Caki2 (cell line): ENCODE measurements at places on chromosomes 7 and 10. TPM values are rescaled to one million over a fixed set of nuclear protein-coding genes. Genes with fewer than 3 reads are reported as not detected.

GRCh38 chr7:45219130-45219529 lies 61.5 kb downstream of the RAMP3 start:
- no peak for DNase-seq

DNA sequence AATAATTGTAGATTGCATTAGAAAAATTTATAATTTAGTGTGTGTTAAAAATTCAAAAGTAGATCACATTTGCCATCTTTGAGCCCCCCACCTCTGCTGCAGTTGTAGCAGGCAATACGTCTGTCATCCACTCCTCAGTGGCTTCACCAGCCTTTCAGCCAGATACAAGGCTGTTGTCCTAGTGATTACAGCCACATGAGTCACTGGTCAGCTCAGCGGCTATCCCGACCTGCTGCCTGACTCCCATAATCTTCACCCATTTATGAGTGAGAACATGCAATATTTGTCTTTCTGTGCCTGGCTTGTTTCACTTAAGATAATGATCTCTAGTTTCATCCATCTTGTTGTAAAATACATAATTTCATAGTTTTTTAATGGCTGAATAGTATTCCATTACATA lies 9.2 kb downstream of the OR2A5 start:
- DNase-seq: peak; percentile 3

DNA sequence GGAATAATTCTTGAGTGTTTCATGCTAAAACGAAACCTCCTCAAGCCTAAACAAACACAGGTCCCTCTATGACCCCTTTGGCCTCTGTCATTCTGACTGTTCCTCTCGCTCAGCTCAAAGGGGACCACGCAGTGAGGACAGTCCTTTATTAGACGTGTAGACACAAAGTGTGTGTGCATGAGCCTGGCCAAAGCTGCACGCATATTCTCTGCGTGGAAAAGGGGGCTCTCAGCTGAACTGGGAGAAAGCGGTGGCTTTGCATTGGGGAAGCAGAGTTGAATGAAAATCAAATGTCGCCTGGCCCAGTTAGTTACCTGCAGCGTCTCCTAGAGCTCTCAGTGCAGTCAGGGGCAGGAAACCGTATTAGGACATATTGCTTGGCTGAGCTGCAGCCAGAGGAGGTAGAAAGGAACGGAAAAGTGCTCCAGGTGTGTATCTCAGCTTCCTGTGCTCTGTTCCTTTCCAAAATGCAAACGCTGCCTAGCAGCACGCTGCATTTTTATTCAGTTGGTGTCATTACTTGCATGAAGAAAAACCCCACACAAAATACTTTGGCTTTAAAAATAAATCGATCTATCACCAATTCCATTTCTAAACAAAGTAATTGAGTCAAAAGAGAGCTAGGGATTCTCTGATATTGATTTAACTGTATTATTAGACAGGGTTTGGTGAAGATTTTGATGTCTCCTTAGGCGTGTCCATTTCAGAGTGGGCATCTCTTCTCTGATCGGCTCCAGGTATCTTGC lies 4.9 kb downstream of the GATA3 start:
- DNase-seq: no peak

GRCh38 chr10:100713859-100714565 lies 31.4 kb upstream of the PAX2 start:
- DNase-seq: no peak

DNA sequence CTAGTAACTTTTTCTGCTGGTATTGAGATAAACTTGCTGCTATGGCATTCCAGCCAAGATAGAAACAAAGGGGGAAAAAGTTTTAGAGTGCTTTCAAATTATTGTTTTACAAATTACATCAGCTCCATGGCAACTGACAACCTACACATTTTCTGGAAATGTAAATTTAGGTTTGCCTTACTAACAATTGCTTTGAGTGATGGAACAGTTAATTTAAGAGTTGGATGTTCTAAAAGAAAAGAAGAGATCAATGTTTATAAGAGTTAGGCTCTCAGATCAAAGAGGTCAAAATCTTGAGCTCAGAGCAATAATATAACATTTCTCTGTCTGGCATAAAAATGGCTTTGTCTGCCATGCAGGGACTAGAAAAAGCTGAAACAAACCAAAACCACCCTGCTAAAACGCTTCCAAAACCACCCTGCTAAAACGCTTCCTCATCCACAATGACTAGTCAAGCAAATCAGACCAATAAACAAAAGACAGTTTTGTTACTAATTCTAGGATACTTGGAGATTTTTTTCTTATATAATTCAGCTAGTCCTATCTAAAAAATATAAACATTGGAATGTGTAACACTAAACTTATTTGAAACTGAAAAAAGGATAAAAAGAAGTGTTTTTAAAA lies 32.3 kb downstream of the ORC5 start:
- no peak for DNase-seq

GRCh38 chr10:87177-88080 lies 38.3 kb upstream of the TUBB8 start:
- DNase-seq: no peak

DNA sequence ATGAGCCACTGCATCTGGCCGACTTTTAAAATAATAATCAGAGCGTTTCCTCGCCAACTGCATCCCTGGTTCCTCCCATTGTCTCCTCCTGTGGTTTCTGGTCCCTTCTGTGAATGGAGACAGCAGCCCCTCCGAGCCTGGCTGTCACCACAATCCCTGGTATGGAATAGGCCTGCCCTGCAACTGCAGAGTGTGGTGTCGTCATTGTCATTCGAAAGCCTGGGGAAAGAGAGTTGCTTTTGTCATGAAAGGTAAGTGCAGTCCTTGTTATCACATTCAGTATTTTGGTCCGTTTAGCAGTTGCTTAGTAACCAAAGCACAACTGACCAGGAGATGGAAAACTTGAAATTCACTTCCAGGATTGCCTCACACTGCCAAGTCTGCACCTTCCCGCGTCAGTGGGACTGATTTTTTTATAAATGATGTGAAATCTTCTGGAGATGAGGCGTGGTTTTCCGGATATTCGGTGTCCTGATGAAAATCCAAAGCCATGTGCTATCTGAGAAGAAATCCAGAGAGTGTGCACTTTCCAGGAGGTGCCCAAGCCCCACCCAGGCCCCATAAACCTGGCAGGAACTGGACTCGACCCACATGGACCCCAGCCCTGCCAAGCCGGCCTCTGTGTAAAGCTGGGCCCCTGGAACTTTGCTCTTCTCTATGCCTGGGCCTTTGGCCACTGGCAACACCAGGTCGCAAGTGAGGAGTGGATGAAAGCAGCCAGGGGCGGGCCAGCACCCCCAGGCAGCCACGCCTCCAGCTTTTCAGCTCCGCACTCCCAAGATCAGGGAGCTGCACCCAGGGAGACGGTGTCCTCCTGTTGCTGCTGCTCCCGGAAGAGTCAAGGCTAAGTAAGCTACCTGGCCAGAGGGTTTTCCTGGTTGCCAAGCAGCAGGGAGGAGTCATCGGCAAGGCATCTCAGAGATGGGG lies 133.7 kb upstream of the SH2B2 start:
- peak; percentile 83 for DNase-seq

DNA sequence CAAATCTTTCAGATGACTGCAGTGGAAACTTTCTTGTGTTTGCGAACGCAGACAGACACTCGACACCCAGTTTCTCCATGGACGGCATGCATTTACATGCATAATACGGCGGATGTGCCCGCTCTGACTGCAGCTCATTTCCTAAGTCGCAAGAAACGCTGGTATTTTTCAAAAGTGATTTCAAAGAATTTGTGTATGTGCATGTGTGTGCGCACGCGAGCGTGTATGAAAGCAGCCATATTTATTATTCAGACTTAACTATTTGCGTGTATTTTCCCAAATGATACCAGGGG lies 436.5 kb upstream of the MGMT start:
- DNase-seq: no peak

DNA sequence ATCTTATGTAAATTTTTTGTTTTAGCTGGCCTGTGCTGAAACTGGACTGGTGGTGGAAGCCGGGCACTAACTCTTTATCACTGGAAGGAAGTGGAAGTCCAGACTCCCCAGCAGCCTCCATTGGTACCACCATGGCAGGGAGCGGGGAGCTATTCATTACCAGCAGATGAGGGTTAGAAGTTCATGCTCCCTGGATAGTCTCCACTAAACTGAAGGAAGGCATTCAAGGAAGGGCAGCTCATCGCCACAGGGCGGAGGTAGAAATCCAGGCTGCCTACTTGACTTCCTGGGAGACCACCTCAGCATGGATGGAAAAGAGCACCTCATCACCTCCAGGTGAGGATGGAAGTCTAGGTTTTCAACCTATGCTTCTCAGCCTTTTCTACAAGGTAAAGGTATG lies 130.9 kb downstream of the SLC16A9 start:
- no peak for DNase-seq

DNA sequence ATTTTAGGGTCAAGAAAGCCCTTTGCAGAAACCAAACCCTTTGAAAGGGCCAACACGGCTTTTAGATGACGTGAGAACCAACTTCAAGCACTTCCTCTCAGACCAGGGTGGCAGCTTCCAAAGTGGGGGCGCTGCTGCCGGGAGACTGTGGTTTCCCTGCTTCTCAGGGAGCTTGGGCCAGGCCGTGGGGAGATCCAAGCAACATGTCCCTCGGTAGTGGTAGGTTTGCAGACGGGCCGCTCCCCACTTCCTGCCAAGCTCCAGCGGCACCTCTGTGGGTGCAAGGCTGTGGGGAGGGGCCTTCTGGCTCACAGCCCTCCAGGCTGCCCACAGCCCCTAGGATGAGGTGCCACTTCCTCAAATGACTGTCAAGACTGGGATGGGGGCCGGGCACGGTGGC lies 132.4 kb downstream of the FAM53B start:
- DNase-seq: no peak

GRCh38 chr10:77501152-77501845 lies 136.3 kb downstream of the KCNMA1 start:
- DNase-seq: peak; percentile 91

DNA sequence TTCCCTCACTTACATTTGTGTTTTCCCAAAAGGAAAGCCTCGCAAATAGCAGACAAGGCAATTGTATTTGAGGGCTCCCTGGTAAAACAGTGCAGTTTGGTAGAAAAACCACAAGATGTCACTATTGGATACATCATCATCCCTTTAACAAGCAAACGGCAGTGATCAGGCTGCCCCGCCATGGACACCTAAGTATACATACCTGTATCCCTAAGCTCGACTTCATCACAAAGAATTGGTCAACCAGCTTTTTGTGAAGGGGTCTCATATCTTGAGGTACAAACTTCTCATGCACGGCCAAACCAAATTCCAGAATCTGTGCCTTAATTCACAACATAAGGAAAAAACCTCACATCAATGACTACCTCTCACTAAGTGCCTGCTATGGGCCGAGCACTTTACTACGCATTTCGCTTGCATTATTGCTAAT lies 179.5 kb upstream of the IMMP2L start:
- peak; percentile 51 for DNase-seq

DNA sequence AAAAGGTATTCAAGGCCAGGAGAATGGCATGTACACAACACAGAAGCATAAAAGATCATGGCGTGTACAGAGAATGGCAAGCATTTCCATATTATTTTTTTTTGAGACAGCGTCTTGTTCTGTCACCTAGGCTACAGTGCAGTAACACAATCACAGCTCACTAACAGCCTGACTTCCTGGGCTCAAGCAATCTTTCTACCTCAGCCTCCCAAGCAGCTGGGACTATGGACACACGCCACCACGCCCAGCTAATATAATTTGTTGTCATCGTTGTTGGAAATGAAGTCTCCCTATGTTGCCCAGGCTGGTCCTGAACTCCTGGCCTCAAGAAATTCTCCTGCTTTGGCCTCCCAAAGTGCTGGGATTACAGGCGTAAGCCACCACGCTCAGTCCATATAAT lies 27.3 kb downstream of the ANXA7 start:
- DNase-seq: no peak

GRCh38 chr7:121945066-121945465 lies 72.1 kb downstream of the PTPRZ1 start:
- no peak for DNase-seq

- no peak for DNase-seq
Measured at GRCh38 chr10:86311190-86311589, 55.4 kb downstream of the GRID1 start.

- no peak for DNase-seq
Measured at GRCh38 chr10:18680754-18681153, 21.5 kb downstream of the ARL5B start.

DNA sequence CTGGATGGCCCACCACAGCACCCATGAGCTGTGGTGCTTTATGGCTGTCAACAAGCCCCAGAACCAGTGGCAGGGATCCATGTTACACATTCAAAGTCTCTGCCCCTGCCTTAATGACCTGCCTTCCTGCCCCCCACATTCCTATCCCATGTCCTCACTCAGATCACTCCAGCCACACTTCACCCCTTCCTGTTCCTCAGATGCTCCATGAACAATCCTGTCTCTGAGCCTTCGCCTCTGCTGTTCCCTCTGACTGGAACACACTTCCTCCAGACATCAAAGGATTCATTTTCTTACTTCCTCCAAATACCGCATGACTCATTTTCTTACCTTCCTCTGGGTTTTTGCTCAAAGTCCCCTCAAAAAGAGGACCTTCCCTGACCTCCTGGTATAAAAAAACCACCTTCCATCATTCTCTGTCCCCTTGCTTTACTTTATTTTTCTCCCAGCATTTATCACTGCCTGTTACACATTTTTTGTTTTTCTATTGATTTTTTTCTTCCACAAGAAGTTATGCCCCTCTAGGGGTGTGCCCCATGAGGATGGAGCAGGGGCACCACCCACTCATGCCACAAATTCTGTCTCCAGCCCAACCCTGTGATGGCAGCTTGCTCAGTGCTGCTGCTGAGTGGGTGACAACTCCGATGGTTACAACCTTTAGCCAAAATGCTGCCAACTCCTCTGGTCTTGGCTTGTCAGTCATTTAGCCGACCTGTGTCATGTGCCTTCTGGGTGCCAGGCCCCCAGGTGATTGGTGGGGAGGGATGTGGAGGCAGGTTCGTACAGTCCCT lies 18.2 kb downstream of the COL13A1 start:
- no peak for DNase-seq

DNA sequence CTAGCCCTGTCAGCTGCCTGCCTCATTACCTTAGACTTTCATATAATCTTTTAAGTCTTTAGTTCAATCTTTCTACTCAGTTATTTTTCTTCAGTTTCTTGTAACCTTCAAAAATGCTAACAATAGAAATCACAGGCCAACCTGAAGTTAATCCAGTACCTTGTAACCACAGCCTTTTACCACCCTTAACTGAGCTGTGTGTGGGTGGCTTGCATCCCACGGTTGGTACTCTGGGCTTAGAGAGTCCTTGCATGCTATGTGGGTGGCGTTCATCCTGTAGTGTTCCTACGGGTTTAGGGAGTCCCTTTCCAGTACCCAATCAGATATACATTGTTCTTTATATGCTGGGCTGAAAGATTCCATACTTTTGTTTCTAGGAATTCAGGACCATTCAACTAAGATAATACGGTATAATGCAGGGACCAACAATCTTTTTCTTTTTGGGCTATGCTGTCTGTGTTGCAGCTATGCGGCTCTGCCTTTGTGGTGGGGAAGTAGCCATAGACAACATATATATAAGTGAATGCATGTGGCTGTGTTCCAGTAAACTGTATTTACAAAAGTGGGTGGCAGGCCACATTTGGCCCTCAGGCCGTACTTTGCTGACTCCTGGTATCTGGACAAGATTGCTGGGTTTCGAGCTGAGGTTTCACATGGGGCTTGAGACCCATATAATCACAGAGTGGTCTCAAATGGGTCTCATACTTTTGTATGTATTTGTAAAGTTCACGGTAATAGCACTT lies 280.8 kb upstream of the LRGUK start:
- DNase-seq: no peak

TCAF2 gene
- total RNA-seq: 0.78 and 2.5 TPM in 2 replicates

GPR26 gene
- total RNA-seq: not detected in 2 replicates

CXCL12 gene
- 0.14 TPM in 1 of 2 replicates, not detected in the other for total RNA-seq

SVIL gene
- 59.4 and 65.4 TPM in 2 replicates for total RNA-seq

NKX2-3 gene
- 0.46 and 2.5 TPM in 2 replicates for total RNA-seq

ADIRF gene
- total RNA-seq: not detected in 2 replicates

THSD7A gene
- 0.06 and 0.20 TPM in 2 replicates for total RNA-seq

CCL24 gene
- total RNA-seq: not detected in 2 replicates

OPN1SW gene
- total RNA-seq: not detected in 2 replicates
